ENCODE measurements at places on chromosomes 7 and 10.

GRCh38 chr10:114060456-114060855, 16.8 kb downstream of the ADRB1 start:
- DNase-seq, result peak; percentile 85

DNA sequence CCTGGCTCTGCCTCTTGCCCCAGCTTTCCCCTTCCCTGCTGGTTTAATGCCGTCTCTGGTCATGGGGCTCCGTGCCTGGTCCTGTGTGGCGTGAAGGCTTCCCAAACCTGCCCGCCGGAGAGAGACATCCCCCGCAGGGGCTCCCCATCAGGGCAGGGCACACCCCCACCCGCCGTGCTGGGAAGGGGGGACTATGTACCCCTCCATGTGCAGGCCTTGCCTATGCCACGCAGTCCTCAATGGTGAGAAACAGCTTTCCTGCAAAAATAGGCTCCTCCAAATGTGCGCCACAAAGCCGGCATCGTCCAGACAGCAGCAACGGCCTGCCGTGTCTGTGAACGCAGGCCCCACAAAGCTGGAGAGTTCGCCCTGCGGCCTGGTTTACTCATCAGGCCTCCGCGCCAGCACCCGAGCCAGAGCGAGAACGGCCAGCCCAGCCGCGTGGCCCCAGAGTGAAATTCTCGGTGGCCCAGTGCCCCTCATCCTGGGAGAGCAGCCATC, 313.4 kb downstream of the DNAJB6 start:
- DNase-seq, result no peak

DNA sequence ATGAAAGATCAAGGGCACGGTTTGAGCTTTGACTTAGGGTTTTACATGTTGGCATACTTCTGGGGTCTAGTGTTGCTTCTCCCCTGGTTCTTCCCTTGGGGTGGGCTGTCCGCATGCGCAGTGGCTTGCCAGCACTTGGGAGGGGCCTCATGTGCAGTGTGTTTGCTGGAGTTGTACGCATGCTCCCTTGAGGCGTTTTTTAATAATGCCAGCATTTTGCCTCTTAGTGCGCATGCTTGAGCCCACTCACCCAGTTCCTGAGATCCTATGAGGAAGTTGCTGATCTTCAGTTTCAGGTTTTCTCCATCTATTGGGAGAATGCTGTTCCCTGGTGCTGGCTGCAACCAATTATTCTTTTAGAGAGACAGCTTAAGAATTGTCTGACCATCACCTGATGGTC, 113.4 kb upstream of the GPR141 start:
- DNase-seq, result no peak

- no peak for DNase-seq
Observed at GRCh38 chr7:34761206-34761605, 103.2 kb downstream of the NPSR1 start.

GRCh38 chr7:128419257-128419656, 9.5 kb upstream of the IMPDH1 start:
- no peak for DNase-seq

- peak; percentile 47 for DNase-seq
Observed at GRCh38 chr7:98879198-98879978, 1.1 kb downstream of the TRRAP start.

- no peak for DNase-seq
Observed at GRCh38 chr7:122303531-122304318, 825 bp downstream of the FEZF1 start.

- DNase-seq, result peak; percentile 54
Observed at GRCh38 chr7:4745971-4746919, 29.2 kb upstream of the AP5Z1 start.

GRCh38 chr10:12396093-12396492, 46.7 kb downstream of the CAMK1D start:
- DNase-seq, result no peak

GRCh38 chr10:28685717-28686116, 8.4 kb downstream of the BAMBI start:
- DNase-seq, result no peak

- no peak for DNase-seq
Observed at GRCh38 chr7:20798694-20799121, 12.0 kb upstream of the SP8 start.

GRCh38 chr10:52030975-52031374, 283.1 kb upstream of the DKK1 start:
- DNase-seq, result no peak

- DNase-seq, result no peak
Observed at GRCh38 chr7:119232091-119232490, 1007.6 kb downstream of the ANKRD7 start.
